ENCODE measurements at places on chromosomes 16 and 17. TPM values are rescaled to one million over a fixed set of nuclear protein-coding genes. Genes with fewer than 3 reads are reported as not detected.
A peak's percentile ranks its signal among the peaks of the same experiment; 100 is the strongest.

- DNase-seq: no peak
These were observed 16.7 kb downstream of the C16orf54 start for GRCh38 chr16:29729116-29729521.

DNA sequence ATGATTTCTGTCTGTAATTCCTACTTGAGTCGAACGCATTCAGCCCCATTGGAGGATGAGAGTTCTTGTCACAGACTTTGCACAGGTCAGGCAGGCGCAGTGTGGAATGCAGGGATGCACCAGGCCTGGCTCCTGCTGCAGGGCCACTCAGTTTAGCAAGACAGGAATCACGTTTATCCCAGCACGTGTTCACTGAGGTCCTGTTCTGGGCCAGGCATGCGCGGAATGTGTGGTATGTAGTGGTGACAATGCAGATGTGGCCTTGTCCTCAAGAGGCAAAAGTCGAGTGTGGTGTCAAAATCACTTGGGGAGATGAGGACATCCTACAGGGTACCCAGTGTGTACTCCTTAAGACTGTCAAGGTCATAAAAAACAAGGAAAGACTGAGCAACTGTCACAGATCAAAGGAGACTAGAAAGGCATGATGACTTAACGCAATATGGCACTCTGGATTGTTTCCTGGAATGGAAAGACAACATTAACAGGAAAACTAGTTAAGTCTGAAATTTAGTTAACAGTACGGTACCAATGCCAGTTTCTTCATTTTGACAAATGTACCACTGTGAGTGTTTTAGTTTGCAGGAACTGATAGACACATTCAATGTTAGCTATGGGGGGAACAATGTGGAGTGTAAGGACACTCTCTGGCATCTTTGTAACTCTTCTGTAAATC, 121.5 kb upstream of the ADAMTS18 start:
- DNase-seq: no peak

- peak; percentile 72 for DNase-seq
These were observed 57.8 kb upstream of the TEX2 start for GRCh38 chr17:64320613-64321553.

DNA sequence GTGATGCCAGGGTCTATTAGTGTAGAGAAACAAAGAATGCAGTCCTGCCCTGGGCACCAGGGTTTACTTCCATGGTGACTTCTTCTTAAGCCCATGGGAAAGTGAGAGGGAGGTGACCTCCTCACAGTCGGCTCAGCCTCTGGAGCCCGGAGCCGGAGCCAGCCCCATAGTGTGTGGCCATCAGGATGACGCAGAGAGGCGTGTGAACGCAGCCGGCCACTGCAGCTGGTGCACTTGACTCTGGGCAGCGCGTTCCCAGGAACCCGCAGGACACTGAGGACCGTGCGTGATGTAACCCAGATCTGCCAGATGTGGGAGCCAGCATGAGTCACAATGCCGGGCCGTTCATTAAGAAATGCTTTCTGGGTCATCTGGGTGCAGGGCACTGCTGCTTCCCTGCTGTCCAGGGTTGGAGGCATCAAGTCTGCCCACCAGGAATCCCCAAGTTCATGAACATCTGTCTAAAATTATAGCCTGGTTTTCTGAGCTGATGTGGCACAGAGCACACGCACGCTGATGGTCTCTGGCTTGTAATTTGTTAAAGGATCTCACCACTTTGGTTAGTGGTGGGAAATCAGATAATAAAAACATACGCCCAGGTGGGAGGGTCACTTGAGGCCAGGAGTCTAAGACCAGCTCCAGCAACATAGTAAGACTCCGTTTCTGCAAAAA, 114.1 kb downstream of the PITPNC1 start:
- no peak for DNase-seq

DNA sequence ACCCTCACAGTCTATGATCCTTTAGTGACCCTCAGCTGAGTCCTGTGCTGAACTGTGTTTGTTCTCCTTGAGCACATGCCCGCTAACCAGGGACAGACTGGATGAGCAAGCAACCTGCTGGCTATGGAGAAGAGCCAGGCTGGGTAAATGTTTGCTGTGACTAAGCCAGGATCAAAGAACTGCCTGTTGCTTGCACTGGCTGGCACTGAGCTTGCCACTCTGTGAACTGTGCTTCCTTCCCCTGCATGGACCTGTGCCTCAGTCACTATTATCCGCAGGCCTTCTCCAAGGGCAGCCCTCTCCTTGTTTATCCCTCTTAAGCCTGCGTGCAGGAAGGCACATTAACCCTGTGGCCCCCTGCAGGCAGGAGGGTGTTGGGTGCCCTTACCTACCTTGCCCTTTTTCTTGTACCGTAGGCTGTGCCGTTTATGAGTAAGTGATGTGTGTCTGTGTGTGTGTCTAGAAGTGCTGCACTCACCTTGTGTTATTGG, 7.4 kb downstream of the PNPO start:
- no peak for DNase-seq

XAF1 gene
- total RNA-seq: 26.2 TPM

PIRT gene
- not detected for total RNA-seq

- no peak for DNase-seq
These were observed 112.3 kb upstream of the PMFBP1 start for GRCh38 chr16:72284042-72284789.
